Stimulated activated CD4-positive, alpha-beta T cell treated with anti-CD3 and anti-CD28 coated beads, TNF-alpha, amount 100 ng/mL, for 48 hours (primary cell): ENCODE measurements at places on chromosomes 7 and 10.

DNA sequence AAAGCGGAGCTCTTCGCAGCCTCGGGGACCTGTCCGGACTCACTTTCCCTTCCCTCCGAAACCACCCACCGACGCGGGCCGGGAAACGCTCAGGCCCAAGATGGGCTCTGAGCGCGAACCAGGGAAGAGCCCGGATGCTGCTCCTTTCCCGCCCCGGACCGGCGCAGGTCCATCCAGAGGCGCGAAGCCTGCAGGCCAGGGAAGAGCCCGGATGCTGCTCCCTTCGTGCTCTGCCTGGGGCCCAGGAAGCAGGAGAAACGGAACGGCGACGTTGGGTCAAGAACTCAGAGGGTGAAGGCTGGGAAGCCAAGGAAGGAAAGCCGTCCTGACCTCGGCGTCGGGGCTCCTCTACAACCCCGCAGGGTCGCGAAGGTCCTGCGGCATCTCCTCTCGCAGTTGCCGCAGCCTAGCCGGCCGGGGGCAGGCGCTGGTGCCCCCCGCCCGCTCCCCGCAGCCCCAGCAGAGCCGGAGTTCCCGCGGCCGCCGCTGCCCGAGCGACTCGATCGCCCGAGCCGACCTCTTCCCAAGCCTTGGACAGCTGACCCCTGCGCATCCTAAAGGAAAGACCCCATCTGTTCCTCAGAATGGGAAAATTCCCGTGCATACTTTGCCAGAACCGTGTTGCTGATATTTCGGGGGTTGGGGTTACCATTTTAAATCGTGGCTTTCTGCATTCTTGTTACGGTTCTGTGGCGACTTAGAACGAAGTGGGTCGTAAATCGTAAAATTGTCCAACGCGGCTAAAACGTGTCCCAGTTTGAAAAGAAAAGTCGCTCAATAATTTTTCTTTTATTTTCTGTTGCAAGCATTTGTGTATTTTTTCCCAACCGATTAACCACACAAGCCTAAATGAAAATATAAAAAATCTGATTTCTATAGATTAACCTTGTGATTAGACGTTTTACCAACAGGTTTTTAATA lies 7.5 kb downstream of the HOXA1 start:
- DNase-seq = no peak

- no peak for DNase-seq
These were observed 46.0 kb downstream of the LCOR start for GRCh38 chr10:96878057-96878456.

- no peak for DNase-seq
These were observed 36.9 kb downstream of the WASL start for GRCh38 chr7:123711832-123712293.

GRCh38 chr7:24597014-24597413 lies 23.8 kb downstream of the PALS2 start:
- no peak for DNase-seq

DNA sequence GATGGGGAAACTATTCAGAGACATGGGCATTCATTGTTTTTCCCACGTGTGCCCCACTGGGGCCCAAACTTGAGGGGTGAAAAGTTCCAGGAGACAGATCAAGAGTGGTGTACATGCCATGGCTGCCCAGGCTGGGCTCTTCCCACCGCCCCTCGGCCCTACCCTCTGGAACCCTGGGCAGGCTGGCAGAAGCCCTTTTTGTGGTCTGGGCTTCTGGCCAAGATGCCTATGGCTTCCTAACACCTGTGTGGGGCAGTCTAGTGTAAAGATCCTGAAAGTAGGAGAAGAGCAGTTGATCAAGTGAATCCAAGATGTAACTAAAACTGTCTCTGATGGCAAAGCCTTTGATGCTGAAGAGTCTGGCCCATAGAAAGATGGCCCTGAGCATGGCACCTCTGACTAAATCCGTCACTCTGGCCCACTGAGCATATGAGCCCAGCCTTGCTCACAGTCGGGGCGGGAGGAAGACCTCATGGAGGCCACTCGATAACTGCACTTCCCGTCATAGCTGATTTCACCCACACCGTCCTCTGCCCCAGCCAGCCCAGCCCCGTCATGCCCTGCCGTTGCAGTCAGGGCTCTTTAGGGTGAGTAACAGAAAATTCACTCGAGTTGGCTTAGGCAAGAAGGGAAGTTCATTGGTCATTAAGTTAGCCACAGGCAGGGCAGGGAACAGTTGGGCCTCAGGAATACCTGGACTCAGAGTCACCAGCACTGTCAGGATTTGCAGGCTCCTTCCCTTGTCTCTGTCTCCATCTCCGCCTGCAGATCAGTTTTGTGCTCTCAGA lies 37.9 kb upstream of the MTPAP start:
- no peak for DNase-seq

DNA sequence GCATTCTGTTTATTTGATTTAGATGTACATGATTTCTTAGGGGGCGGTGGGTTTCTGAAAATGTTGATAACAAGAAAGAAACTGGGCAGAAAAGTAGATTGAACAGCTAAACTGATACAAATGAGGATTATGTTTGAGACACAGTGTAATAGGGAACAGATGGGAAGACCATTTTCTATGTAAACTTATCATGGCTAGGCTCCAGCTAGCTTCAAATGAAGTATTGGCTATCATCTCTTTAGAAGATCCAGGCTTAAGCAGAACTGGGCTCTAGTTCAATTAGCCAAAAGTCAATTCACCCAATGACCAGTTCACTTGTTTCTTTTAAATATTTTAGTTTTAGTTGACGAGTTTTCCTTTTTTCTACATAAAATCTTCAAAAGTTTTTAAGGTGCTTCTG lies 639.5 kb downstream of the ANKRD7 start:
- no peak for DNase-seq

- no peak for DNase-seq
These were observed 45.4 kb downstream of the VIM start for GRCh38 chr10:17273403-17273802.

- no peak for DNase-seq
These were observed 54.1 kb downstream of the UBE2H start for GRCh38 chr7:129898502-129899160.
